ENCODE measurements at places on chromosomes 1 and 21.

DNA sequence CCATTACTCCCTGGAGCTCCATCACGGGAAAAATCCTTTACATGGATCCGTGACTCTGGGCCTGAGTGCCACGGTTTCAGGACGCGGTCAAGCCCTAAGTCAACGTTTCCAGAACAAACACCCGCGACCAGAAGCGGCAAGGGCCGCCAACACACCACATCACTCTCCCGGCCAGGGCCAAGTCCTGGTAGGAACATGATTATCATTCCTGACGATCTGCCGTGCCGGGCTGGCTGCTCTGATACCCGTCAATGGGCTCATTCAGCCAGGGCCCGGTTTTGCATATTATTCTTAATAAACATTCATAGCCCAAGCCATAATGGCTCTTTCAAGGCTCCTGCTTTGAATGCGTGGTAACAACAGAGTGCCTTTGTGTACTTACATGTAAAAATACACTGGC is 44.6 kb upstream of the SIM2 start:
- no peak for DNase-seq

DNA sequence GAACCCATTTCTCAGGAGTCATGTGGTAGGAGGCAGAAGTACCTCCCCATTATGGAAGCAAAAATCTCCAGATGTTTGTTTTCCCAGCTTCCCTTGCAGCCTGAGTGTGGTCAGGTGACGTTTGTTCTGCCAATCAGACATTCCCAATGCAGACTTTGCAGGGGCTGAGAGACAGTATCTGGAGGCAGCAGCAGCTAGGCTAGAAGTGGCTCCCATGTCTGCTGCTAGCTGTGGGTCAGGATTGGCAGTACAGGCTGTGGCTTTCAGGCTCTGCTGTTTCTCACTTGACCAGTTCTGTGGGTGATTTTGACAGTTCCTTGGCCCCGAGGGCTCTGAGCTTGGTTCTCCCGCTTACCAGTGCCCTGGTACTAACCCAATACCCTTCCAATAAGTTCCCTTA is 58.6 kb upstream of the NBPF3 start:
- DNase-seq = no peak

DNA sequence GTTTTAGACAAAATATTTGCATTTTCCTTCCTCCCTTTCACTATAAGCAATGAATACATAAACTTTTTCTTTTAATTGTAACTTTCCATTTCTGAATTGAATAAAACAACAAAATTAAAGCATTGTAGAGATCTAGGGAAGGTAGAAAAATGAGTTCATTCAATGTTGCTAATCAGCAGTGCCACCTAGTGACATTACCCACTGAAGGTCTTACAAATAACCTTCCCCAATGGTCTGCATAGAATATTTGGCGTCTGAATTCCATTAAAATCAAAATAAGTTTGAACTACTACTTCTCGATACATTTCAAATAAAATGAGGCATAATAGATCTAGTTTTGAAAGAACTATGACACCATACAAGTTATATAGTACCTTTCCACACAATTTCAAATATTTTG is 19.6 kb downstream of the FH start:
- no peak for DNase-seq

- no peak for DNase-seq
These were observed 955 bp downstream of the PALMD start for GRCh38 chr1:99646868-99647267.

GRCh38 chr1:119648620-119649004 is 546 bp upstream of the ZNF697 start:
- DNase-seq = no peak

DNA sequence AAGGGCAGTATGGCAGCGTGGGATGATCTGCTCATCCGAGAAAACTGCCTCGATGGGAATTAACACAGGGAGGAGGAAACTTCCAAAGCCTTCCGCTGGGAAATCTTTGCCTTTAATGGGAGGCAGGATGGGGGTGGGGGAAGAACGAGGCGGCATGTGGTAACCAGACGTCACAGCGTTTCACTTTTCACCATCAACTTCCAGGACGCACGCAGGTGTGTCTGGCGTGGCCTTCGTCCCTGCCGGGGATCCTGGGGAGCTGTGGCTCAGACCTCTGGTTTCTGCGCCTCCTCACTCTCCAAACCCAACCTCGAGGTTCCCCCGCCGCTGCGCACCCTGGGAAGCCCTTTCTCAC is 282 bp downstream of the RSPH1 start:
- DNase-seq = no peak

- no peak for DNase-seq
These were observed 265.2 kb downstream of the ADGRL2 start for GRCh38 chr1:82065916-82066315.

DNA sequence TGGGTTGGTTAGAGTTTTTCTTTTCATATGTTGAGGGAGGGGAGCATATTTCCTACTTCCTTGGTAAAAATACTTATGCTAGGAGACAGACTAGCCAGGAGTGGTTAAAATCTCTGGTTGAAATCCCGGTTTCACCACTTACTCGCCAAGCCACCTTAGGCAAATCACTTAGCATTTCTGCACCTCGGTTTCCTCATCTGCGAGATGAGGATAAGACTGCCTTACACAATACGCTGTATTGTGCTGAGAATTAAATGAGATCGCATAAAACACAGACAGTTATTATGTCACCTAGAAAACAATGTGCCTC is 1.4 kb downstream of the IFFO2 start:
- DNase-seq = no peak

GRCh38 chr1:31624731-31625514 is 7.4 kb downstream of the HCRTR1 start:
- DNase-seq = no peak

- peak; percentile 23 for DNase-seq
These were observed 50.9 kb upstream of the CNIH3 start for GRCh38 chr1:224565186-224565585.

DNA sequence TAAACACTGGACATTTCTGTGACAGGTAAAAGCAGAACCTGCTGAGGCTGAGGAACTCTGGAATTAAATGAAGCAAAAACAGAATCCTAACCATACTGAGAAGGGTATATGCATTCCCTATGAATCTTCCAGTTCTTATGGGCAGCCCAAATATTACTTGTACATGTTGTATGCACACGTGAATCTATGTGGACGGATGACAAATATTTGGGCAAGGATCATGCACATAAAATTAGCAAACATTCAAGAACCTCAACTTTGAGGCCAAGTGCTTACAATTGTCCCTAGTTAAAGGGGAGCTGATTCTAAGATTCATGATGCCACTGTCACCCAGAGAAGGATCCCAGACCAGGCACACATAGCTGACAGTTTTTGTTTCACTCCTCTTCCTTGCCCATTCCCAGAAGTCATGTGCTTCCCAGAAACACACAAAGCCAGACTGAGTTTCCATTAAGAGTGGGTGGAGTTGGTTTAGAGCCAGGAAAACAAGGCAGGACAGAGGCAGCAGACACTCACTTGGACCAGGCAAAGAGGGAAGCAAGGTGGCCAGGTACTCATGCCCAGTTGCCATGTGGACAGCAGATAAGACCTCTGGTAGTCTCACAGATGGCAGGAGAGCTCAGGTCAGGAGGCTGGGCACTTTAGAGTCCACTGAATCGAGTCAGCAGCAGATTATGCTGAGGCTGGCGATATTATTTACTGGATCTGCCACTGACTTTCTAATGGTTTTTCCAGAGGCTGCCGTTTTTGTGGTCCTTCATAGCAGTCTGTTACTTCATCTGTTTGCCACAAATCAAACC is 25.6 kb downstream of the AK2 start:
- DNase-seq = no peak

DNA sequence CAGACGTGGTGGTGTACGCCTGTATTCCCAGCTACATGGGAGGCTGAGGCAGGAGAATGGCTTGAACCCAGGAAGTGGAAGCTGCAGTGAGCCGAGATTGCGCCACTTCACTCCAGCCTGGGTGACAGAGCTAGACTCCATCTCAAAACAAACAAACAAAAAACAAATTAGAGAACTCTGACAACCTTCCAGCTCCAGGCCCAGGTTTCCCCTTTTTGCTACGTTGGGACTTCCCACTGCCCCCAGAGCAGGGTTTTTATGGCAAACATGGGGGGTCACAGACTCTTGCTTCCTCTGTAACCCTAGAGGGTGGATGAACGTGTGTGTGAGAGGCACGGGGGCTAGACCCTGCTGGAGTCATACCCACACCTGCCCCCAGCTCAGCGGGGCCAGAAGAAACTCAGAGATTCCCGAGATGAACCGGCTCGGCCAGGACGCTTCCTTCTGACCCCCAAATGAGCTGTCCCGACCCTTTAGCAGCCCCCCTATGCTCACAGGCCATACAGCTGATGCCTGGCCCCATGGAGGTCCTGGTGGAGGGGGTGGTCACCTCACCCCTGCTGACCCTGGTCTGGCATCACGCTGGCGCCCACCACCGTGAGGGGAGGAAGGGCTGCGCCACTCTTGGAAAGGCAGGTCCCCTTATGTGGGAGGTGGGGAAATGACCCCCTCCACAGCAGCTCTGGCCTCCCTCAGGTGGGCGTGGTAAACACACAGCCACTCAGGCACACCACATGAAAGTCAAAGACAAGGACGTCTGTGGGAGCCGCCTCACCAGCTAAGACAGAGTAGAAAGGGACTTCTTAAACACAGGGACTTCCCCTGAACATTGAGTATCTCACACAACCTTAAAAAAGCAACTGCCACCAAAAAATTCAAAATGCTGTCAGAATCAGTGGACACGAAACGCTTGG is 7.1 kb downstream of the GPR157 start:
- no peak for DNase-seq

GRCh38 chr21:14070049-14070893 is 140.5 kb downstream of the LIPI start:
- no peak for DNase-seq

- DNase-seq = no peak
These were observed 159.9 kb downstream of the ACTL8 start for GRCh38 chr1:17914987-17915386.

- no peak for DNase-seq
These were observed 280.4 kb downstream of the CACNA1E start for GRCh38 chr1:181763736-181764135.

DNA sequence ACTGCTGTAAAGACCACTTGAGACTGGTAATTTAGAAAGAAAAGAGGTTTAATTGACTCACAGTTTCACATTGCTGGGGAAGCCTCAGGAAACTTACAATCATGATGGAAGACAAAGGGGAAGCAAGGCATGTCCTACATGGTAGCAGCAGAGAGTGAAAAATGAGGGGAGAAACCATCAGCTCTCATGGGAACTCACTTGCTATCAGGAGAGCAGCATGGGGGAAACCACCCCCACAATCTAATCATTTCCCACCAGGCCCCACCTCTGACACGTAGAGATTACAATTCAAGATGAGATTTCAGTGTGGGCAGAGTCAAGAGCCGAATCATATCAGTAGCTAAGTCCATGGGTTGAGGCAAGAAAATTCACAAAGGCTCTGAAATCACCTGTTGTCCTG is 23.8 kb upstream of the LYPD8 start:
- DNase-seq = no peak

DNA sequence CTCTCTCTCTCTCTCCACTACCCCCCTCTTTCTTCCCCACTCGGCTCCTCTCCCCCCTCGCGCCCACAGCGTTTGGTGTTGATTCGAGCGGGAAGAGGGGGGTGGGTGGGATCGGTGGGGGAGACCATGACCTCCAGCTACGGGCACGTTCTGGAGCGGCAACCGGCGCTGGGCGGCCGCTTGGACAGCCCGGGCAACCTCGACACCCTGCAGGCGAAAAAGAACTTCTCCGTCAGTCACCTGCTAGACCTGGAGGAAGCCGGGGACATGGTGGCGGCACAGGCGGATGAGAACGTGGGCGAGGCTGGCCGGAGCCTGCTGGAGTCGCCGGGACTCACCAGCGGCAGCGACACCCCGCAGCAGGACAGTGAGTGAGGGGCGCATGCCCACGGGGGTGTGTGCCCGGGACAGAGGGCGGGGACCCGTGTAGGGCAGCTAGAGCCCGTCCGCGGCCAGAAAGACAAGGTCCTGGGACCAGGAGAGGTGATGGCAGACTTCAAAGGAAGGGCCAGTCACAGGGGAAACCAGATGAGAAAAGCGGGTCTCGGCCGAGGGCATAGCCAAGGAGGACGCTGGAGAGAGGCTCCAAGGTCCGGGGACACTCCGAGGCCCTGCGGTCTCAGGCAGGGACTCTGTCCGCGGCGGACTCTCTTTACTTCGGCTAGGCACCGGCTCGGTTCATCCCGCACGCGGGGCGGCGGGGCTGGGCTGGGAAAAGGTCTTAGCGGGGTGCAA is at the start of gene PRRX1:
TSS of gene PRRX1 (plus strand) at position 39 of the 735 bp plus-strand sequence. CDS start at position 127, 88 bp downstream.
- DNase-seq = no peak

DNA sequence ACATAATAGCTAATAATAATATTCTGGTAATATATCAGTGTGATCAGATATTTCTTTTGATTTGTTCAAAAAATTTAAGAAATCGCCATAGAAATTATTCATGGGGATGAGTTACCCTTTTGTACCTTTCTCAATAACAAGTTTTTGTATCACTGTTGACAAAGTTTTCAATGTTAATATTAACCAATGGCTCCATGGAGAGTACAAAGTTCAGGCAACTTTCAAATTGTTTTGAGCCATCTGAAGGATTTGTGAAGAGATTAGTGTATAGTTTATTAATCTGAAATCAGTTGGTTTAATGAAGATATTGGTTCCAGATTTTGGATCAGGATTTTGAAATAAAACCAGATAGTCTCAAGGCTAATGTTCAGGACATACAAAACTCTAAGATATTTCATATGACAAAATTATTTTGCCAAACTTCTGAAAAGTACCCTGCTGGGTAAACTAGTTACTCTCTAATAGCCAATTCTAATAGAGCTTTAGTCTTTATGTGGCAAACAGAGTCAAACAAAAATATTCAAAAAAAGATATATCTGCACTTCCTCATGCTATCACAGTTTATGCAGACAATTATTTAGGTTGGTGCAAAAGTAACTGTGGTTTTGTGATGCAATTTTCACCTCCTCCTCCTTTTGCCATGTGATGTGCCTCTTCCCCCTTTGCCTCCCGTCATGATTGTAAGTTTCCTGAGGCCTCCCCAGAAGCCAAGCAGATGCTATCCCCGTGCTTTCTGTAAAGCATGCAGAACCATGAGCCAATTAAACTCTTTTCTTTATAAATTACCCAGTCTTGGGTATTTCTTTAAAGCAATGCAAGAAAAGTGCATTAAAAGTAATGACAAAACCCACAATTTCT is 1105.0 kb downstream of the PLA2G4A start:
- DNase-seq = no peak

DNA sequence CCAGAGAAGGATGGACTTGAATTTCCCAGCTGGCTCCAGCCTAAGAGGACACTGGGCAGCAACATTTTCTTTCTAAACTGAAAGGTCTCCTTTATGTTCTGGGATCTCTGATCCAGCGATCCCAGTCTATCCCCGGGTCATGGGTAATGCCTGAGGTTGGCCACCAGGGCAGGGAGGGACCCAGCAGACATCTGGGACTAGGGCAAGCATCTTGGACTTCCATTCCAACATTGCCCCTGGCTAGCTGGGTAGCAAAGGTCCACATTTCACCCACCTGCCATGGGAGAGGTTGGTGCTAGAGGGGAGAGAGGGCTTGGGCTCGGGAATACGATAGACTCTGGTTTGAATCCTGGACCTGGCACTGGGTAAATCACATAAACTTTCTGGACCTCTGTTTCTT is 84.6 kb downstream of the LRRN2 start:
- no peak for DNase-seq

DNA sequence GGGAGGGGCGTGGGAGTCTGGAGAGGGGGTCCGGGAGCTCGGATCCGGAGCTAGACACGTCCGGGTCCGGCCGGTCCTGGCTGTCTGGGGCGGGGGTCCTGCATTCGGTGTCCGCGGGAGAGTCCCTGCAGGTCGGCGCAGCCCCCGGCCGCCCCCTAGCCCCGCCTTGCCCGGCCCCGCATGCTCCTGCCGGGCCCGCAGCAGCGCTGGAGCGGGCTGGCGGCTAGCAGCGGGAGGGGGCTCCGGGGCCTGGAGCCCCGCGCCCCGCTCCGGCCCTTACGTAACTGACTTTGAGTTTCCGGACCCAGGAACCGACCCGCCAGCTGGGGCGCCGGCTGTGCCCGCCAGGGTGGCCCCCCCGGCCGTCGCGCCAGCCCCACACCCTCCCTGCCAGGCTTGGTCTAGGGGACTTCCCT is 26.9 kb upstream of the EPB41 start:
- no peak for DNase-seq

All from 8988T (cell line).